ENCODE measurements at places on chromosomes 4 and X.

- no peak for DNase-seq
Measured at GRCh38 chr4:14452764-14453163, 549.5 kb upstream of the CPEB2 start.

- DNase-seq, result no peak
Measured at GRCh38 chr4:21879187-21879586, 69.4 kb downstream of the KCNIP4 start.

DNA sequence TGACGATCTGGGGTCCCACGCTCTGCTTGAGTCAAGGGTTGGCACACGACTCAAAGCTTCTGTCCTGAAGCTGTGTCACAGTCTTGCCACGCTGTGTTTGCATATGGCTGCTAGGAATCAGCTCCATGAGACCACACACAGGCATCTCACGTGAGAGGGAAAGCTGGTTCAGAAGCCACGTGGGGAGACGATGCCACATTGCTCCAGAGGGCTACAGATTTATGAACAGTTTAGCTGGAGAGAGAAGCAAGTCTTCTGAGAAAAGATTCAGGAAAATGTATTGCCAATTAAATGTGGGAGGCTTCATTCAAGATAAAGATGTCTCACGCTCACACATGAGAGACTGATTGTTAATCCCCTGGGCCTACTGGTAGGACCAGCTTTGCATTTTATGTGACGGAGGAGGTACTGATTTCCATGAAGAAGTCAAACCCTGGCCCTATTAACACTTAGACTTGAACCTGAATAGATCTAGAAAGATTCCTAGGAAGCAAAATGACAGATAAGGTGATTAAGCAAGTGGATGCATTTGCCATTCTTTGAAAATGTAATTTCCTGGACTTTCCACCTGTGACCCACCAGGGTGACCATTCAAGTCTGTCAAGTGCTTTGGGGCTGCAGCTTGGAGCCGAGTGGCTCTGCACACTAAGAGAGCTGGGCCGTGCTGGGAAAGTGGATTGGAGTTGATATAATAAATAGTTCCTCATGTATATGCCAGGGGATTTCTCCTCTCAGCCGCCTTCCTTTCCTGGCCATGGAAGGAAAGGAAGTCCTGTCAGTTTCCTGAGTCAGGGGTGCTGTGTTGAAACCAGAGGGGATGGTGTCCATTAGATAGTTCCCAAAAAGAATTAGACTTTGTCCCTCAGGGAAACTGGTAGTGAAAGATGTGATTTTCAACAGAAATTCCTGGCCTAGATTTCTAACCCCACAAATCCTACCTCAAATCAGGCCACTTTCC, 29.0 kb downstream of the ENPP6 start:
- DNase-seq, result no peak

DNA sequence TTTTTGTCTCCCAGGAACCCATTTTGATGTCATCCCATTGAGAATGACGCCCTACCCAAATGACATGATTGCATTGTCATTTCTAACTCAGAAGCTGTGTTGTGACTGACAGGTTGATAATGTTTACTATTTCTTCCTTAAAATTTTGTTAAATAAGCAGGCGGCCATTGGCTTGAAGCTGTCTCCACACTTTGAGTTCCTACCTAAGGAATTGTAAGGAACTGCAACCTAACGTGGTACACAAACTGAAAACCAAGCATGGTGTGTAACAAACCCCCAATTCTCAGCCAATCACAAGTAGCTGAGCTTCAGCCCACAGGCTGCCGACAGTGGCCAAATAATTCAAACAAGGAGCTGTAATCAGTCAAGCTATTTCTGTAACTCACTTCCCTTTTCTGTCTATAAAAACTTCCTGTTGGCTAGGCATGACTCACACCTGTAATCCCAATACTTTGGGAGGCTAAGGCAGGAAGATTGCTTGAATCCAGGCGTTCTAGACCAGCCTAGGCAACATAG, 2.9 kb upstream of the MND1 start:
- DNase-seq, result peak; percentile 65

- peak; percentile 5 for DNase-seq
Measured at GRCh38 chrX:50168241-50168687, 32.5 kb downstream of the AKAP4 start.

GRCh38 chrX:572538-573124, 58.0 kb upstream of the SHOX start:
- DNase-seq, result no peak

DNA sequence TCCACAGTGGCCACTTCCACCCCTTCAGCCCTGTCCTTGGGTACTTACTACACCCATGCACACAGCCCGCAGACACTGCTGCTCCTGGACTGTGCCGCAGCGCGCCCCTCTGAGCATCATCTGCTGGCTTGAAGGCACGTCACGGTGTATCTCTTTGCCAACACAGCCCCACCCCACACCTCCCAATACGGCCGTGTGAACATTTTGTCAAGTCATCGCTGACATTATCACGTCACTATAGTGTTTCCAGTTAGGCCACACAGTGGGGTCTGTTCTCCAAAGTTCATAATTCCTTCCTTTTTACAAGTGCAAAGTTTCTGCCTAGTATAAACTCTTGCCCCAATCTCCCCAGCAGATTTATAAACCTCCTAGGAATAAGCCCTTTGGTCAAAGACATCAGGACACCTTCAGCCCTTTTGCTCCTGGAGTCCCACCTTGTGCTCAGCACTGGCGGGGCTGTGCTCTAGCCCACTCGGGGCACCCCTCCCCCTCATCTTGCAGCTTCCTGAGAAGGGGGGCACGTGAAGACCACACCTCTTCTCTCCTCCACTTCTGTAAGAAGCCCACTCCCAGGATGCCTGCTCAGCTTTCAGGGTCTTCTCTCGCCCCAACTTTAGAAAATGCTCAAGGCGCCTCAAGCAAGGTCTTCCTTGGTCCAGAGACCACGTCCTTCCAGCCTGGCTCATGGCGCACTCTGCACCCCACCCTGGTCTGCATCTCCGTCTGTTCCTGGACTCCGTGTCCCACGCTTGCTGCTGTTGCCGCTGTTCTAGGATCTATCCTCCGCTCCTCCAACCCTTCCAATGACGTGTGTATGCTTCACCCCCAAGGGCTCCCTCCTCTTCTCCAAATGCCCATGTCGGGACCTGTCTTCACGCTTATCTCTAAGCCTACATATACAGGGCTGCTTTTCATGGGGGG, 7.2 kb downstream of the FAM53A start:
- no peak for DNase-seq

DNA sequence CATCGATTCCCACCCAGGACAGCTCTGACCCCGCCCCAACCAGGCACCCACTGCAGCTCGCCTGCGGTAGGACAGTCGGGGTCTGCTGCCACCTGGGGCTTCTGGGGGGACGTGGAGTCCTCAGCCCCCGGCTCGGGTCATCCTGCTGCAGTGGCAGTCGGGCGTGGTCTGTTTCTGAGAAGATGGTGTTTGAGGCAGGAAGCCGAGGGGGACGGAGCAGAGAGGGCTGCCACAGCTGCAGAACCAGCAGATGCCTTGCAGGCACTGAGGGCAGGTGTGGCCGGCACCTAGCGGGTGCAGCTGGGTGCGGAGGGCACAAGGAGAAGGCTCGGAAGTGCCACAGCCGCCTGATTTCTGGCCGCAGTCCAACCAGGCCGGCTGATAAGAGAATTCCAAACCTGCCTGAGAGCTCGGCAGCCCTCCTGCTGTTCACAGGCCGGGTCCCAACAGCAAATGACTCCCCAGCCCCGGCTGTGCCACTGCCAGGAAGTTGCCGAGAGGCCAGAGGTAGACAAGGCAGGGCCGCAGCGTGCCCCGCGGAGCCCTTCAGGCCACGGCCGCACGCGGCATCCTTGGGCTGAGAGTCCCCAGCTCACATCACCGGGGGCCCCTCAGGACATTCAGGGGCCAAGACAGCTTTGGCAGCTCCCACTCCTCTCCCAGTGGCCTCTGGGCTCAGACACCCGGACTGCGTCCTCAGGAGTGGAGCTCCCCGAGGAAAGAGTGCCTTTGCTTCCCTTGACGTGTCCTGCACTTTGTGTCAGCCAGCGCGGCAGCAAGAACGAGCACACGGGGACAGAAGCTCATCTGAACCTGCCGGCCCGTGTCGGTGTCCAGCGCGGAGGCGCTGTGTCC, 9.4 kb upstream of the CPLX1 start:
- no peak for DNase-seq

DNA sequence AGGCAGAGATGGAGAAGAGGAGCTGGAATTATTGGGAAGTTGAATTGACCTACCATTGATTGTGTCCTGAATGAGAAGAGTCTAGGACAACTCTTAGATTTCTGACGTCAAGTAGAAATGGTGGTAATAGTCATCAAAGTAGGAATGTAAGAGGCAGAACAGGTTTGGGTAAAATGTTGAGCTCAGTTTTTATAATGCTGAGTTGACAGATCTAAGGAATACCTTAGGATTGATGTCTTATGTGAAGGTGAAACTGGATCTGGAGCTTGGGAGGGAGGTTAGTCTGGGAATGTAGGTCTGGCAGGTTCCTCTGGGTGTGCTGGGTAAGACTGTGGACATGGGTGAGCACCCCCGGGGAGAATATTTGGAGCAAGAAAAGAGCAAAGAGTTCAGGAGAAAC, 31.9 kb downstream of the JADE1 start:
- DNase-seq, result peak; percentile 54

DNA sequence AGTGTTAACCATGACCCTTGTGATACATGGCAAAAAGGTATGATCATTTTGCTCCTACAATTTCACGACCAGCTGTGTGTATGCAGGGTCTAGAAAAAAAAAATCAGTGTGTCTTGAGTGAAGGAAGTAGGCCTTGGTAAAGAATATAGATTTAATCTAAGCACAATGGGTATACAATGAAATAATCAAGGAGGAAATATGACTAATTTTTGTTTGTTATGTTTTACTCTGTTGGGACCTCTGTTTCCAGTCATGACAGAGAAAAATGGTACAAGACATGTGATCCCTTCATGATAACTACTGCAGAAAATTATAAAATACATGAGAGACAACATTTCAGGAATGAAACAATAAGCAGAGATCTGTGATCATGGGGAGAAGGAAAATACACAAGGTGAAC, 835.5 kb downstream of the PDHA2 start:
- DNase-seq, result no peak

DNA sequence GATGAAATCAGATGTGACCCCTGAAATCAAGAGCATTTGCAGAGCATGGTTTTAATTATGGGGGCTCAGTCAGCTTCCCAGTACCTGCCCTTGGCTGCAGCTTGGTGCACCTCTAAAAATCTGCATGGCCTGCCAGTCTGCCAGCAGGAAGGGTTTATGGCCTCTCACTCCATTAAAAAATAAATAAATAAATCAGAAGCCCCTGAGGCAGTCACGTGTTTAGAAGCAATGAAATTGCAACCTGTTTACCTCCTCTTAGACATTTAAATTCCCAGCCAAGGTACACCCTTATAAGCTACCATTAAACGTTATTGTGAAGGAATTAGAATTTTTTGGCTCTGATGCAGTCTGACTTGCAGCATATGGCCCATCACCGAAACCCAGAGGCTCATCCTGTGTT, 114.0 kb upstream of the LDB2 start:
- no peak for DNase-seq

GRCh38 chrX:2654436-2655340, 36.4 kb upstream of the CD99 start:
- no peak for DNase-seq

- DNase-seq, result no peak
Measured at GRCh38 chr4:85909851-85910250, 434.9 kb downstream of the ARHGAP24 start.

DNA sequence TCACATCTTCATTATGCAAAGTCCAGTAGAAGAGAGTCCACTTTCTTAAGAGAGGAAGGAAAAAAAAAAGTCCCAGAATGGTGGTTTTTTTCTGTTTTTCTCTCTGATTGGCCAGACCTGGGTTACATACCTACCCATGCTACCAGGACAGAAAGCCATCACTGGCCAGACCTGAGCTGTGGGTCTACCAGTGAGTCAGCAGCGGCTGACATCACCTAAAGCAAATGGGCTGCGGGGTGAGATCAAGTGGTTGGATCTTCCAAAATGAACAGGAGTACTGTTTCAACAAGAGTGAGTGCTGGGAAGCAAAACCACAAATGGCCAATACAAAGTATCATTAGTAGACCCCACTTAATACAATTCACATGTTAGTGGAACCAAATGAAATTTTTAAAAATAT, 1.6 kb upstream of the NDST3 start:
- DNase-seq, result peak; percentile 46
